Endodermal cell (in vitro differentiated cells): ENCODE measurements at places on chromosomes 11 and 22.

GRCh38 chr11:12930850-12931249 lies 78.3 kb upstream of the RASSF10 start:
- no peak for DNase-seq

- no peak for DNase-seq
Measured at GRCh38 chr22:46560696-46561295, 23.4 kb upstream of the CELSR1 start.

DNA sequence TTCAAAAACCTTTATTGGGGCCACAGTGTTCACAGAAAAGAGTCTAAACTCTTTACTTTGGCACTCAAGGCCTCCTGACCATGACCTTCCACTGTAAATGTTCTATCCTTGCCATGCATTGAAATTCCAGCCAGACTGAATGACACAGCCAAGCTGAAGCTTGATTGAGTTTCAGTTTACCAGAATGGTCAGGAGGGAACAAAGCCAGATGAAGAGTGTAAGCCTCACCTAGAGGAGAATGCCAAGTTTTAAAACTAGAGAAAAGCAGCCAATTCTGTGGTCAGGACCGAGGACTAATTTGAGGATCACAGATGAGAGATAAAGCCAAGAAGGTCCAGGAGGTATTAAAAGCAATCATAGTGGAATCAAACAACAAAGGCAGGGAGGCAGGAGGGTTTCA lies 215.3 kb downstream of the KCNA4 start:
- DNase-seq: no peak

GRCh38 chr11:79304599-79305212 lies 136.1 kb downstream of the TENM4 start:
- DNase-seq: no peak

DNA sequence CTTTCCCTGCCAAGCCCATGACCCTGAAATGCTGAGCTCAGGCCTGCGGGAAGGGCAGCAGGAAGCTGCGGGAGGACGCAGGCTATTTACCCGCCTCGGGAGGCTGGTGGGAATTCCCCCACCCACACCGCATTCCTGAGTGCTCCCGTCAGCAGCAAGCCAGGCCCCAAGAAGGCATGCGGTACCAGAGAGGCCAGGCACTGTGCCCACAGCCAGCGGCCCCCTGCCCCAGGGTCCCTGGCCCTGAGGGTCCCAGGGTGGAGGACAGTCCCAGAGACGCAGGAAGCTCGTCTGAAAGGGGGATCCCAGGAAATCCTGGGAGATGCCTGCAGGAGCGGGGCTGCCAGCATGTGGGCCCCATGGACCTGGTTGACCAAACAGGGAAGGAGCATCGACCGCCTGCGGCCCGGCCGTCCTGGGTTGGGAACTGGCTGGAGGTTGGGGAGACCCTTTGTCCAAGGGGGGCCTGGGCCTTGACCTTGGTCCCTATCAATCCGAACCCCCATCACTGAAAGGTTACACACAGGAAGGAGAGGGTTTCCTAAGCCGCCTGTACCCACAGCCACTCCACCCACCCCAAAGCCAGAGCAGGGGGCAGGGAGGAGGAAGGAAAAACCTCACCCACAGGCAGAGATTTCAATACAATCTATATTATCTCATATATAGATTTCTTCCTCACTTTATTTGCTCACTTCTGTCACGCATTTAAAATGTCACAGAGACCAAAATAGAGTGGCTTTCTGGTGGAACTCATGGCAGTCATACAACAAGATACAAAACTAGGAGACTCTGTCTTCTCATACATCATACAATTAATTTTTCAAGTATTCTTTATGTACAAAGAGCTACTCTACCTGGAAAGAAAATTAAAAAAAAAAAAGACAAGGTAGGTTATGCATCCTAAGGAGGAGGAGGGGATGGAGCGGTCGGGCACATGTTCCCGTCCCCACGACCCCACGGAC lies 17.1 kb downstream of the MAFF start:
- DNase-seq: peak; percentile 91

DNA sequence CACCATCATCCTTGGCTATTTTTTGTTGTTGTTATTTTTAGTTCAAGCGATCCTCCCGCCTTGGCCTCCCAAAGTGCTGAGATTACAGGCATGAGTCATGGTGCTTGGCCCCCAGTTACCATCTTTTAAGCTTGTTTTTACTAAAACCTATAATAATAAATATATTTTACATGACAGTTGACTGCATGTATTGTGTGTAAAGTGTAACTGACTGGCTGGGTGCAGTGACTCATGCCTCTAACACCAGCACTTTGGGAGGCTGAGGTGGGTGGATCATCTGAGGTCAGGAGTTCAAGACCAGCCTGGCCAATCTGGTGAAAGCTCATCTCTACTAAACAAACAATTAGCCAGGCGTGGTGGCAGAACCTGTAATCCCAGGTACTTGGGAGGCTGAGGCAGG lies 386.2 kb downstream of the TENM4 start:
- DNase-seq: no peak

GRCh38 chr11:3642071-3642951 lies 519 bp upstream of the ART5 start:
- peak; percentile 99 for DNase-seq

- no peak for DNase-seq
Measured at GRCh38 chr11:93736129-93736528, 5.2 kb downstream of the TAF1D start.

GRCh38 chr11:1966531-1966930 lies 19.4 kb downstream of the MRPL23 start:
- DNase-seq: no peak
